ENCODE measurements at places on chromosomes 5 and 9.

- peak; percentile 65 for DNase-seq
Observed at GRCh38 chr5:16736158-16736995, 119.6 kb upstream of the RETREG1 start.

DNA sequence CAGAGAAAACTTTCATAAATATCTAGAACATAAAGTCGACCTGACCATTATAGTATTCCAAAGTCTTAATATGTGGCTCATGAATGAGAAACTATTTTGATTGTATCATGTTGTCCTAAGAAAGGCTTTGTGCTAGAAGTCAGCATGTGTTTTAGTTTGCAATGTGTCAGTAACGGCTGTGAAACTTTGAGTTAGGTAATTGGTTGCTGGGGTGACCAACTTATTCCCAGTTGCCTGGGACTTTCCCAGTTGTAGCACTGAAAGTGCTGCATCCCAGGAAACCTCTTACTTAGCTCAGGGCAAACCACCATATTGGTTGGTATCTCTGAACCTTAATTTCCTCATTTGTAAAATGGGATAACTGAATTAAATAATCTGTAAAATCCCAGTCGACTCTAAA, 114.6 kb upstream of the SLC12A2 start:
- no peak for DNase-seq

DNA sequence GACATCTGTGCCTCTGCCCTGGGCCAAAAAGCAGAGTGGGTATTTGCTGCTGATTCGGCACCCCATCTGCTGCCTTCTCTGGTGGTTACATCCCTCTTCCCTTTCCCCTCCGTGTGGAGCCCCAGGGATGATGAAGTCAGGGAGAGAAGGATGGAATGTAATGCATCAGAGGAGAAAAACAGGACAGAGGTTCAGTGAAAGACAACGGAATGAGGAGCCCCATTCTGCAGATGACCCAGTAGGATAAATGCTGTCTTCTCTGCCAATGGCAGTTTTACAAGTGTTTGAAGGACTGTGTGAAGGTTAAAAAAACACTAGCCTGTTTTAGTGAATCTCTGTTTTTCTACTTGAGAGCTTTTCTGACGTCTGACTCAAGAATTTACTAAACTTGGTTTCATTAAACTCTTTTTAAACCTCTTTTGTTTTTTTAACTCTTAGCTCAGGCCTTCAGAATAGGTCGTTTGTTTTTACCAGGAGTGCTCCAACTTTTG, 86.3 kb downstream of the NLN start:
- DNase-seq, result no peak

- no peak for DNase-seq
Observed at GRCh38 chr5:100694100-100694499, 158.9 kb downstream of the FAM174A start.

DNA sequence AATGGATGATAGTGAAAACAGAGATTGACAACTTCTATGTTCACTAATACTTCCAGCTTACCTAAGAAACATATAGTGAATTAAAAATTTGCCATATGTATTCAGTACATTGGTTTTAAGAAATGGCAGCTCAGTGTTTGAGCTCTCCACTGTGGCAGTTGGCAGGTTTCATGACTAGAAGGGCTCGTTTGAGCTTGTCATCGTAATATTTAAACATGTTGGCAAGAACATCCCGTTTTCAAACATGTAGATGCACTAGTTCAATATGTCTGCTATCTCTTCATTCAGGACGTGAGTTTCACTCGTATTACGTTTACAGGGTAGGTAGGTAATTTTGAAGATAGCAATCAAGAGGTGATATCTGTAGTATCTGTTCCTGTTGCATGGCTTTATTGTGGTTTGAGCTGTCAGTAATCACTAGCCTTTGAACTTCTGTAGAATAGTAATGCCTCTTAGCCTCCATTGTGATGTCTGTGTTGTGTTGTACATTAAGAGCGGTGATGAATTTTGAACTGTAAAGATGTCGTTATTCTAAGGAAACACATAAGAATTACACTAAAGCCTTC, 74.8 kb downstream of the NLN start:
- no peak for DNase-seq

GRCh38 chr9:130453487-130453886, 8.7 kb downstream of the ASS1 start:
- no peak for DNase-seq

- DNase-seq, result peak; percentile 27
Observed at GRCh38 chr5:4862500-4862899, 277.6 kb upstream of the ADAMTS16 start.

- no peak for DNase-seq
Observed at GRCh38 chr5:136018814-136019783, 9.7 kb upstream of the TGFBI start.

DNA sequence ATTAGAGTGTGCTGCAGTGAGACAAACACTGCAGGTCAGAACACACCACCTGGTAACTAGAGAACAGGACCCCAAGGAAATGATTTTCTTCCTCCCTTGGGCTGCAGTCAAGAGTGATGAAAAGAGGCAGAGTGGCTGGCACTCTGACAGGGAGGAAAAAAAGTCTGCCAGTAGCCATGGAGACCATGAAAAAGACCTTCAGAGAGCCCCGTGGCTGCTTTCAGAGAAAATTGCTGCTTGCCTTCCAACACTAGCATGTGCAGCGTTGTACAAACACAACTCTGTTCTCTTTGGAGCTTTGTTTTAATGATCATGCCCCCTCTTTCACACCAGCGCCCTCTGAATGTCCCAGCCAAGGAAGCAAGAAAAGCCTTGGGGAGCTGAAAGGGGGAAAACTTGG, 68.8 kb downstream of the ANKRD55 start:
- DNase-seq, result peak; percentile 81

DNA sequence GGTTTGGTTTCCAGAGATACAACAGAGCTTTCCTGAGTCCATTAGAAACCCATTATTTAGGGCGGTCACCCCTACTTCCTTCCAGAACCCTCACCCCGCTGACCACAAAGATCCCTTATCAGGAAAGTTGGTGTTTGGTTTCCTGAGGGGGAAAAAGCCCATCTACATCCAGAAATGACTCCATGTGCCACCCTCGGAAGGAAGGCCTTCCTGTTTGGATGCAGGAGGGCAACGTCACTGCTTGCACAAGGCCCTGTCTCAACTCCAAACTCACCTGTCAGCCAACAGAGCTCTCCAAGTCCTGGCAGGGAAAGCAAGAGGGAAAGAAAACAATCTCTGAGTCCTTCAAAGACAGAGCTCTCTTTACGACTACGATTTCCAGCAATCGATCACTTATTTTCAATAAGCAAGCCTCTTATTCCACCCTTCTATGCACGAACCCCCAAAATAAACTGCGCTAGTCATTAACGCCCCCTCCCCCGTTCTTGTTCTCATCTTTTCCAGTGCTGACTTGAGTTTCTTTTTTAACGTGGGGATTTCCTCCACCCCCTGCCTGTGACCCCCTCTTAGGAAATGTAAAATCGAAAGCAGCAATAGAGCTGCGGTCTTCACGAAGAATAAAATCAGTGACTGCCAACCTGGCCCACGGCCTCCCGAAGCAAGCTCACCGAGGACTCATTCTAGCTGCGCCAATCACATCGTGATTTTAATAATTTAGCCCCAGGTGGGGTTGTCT, 35.7 kb upstream of the NTNG2 start:
- DNase-seq, result no peak

DNA sequence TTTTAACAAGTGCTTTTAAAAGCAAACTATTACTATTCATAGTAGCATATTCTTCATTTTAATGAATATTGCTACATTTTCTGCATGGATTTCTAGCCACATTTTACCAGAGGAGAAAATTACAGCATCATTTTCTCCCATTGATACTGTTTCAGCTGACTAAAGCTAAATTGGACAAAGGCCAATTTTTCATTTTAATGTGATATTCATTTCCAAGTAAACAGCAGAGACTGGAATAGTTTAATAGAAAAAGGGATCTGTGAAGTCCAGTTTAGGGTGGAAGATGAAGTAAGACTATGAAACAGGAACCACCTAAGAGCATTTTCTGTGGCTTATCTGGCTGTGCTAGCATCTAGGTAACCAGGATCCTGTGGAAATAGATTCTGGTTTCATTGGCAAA, 128.1 kb downstream of the GIN1 start:
- DNase-seq, result no peak

DNA sequence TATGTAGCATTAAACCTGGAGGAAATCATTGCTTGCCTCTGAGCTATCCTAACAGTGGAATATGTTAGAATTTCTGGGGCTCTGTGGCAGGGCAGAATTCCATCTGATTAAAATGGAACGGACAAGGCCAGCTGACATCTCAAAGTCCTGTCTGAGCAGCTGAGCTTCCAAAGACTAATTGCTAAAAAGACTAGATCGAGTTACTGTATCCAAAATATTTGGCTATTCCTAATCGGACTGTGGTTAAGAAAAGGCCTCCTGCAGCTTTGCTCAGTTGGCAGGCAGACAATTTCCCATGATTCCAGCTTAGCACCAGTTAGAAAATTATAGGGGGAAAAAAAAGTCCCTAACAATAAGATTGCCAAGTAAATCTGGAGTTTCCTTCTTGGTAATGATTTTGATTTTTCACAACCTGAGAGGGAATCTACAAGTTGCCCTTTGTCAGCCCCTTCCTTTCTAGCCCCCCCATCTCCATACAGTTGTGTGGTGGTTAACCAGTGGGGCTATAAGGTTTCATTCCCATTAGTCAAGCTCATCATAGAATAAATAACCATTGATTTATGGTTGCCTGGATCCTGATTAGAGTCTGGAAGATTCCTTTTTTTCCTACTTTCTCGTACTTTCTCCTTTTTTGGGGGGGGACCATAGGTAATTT, 26.4 kb downstream of the PTGR1 start:
- DNase-seq, result no peak

- no peak for DNase-seq
Observed at GRCh38 chr5:6328173-6328572, 50.2 kb downstream of the MED10 start.

GRCh38 chr5:133612249-133612860, at the start of gene FSTL4:
Gene FSTL4, minus strand, starts transcription at chr5:133612541.
- peak; percentile 6 for DNase-seq

DNA sequence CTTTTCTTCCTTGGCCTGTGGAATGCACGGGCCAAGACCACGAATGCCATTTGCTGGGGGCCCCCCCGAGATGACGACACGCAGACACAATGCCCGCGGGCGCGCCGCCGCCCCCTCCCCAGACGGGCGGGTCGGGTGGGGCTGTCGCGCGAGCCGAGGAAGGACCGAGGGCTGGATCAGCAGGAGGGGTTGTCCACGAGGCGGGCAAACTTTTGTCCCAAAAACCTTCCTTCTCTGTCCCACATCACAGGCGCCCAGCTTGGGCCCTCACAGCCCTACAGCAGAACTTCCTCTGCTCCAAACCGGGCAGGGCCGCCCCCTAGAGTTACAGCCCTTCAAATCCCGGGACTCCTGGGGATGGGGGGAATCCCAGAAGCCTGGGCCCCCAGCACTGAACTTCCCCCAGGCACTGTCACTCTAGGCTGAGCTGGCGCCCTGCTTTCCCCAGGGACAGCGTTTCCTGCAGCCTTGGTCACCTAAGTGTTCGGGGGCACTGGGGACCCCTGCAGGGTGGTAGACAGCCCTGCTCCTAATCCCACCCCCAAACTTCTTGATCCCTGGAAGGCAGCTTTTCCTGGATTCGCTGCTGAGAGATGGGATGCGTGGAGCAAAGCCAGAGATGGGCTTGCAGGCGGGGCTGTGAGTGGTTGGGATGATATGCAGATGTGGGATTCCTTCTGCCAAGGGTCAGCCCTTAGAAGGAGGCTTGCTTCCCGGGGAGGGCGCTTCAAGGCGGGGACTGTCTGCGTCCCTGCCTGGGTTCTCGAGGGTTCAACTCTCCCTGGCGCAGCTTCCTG, 980 bp downstream of the COL5A1 start:
- DNase-seq, result no peak

- no peak for DNase-seq
Observed at GRCh38 chr5:79008362-79008761, 23.3 kb upstream of the ARSB start.

DNA sequence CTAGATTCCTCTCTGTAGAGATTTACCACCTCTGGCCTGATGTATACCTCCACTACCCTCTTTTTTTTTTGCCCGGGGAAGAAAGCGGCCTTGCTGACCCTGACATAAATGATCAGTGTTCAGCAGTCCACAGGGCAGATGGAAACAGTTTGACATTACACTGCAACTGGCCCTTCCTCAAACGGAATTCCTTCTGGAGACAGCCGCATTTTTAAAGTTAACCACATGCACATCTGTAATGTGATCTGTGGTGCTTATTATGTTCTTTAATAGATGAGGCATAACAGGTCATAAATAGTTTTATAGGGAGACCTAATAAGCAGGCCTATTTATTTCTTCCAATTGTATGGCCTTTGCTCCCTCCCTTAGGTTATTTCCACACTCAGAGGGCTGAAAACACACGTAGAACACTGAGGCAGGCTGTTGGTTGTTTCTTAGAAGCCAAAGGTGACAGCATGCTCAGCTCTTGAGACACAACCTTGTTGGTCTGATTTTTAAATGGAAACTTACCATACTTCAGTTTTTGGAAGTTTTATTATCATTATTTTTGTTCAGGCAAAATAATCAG, 84.0 kb upstream of the APC start:
- no peak for DNase-seq

DNA sequence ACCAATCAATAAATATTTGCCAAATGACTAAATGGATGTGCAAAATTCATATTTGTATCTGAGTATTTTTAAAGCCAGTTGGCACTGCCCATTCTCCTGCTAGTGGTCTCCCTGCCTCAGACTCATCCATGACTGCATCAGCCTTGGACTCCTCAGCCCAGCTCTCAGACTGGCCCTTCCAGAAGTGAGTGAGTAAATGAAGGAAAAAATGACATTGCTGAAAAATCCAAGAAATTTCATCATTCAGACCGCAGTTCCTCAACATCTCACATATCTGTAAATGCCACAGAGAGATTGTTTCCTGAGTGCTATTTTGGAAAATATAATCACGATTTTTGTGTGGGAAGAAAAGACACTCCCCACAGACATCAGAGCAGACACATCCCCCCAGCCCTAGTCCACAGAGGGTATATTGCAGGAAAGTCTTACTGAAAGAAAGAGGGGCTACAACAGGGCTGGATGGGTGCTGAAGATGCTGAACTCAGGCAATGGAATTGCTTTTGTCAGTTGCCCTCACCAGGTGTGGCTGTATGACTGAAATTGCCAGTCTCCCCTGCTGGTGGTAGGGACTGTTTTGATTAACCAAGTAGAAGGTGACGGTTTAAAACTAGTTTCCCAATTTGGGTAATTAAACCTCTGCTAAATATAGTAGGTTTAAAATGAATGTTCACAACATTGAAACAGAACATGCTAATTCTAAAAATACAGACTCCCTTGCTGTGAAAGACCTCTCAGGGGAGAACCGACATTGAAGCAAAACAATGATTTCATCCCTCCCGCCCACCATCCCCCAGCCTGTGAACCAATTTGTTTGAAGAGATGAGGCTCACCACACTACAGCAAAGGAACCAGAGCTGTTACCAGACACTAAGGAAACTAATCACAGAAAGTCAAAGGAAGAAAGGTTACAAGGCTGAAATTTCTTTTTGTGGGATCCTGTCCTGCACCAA, 158.8 kb downstream of the DEPDC1B start:
- no peak for DNase-seq

Measured in midbrain (tissue), 1 donor.